Activated CD8-positive, alpha-beta memory T cell treated with anti-CD3 and anti-CD28 coated beads for 1 hour (primary cell): ENCODE measurements at places on chromosomes 2 and 18.

- no peak for DNase-seq
Observed at GRCh38 chr18:55380589-55380988, 207.4 kb downstream of the TCF4 start.

DNA sequence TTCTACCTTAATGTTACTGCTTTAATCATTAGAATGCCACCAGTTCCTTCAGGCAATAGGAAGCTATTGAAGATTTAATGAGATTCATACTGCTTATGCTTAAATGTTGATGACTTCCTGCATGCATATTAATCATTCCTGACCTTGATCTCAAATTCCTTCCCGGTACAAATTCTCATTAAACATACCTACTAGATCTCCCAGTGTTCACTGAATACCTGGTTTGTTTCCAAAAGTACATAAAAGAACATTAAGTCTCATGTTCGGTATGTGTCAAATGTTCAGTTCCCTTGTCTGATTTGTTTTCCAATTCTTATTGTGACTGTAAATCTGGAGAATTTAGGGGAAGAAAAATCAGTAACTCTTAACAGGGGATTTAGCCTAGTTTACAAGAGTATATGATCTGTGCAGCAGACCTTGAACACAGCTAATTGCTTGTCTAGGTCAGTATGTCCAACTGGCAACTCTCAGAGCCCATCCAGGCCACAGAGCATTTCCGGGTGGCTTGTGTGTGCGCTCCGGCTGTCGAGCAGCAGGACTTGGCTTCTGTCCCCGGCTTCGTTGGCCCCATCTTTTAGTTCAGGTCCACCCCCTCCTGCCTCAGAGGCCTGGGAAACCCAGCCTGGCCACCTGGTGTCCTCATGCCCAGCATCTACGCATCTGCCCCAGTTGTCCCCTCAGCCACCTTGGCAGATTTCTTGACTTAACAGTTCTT is 13.1 kb downstream of the METAP1D start:
- DNase-seq: no peak

- no peak for DNase-seq
Observed at GRCh38 chr2:120907822-120908221, 172.2 kb downstream of the GLI2 start.

DNA sequence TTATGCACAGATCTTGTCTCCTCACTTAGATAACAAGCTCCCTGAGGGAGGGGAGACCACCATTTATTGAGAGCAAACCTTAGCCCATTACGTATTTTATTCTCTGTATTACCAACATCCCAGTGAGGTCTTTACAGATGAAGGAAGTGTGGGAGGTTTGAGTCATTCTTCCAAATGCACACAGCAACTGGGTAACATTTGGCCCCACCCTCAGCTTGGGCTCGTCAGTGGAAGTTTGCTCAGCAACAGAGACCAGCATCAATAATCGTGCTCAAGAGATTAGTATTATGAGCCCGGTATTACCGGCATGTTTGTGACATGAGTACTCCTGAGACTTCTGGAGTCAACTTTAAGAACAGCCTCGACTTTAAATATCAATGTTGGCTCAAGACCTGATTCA is 168.6 kb downstream of the ETAA1 start:
- DNase-seq: no peak

- no peak for DNase-seq
Observed at GRCh38 chr2:115572746-115573145, 1130.3 kb downstream of the DPP10 start.

DNA sequence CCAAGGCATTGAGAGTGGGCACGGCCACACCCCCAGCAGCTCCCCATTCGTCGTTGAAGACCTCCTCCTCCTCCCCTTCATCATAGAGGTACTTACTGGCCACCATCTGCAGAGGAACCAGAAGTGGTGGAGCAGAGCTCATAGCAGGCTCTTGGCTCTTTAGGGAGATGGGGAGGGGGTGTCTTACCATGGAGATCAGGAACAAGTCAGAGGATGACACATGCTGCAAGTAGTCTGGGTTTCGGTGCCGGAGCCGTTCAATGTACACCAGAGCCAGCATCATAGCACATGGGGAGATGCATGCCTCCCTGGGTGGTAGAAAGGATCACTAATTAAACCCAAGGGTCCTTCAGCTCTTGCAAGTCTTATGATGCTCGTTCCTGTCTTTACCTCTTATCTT is 1.9 kb downstream of the CNPPD1 start:
- DNase-seq: no peak

- no peak for DNase-seq
Observed at GRCh38 chr2:6359964-6360363, 505.7 kb downstream of the CMPK2 start.

- DNase-seq: no peak
Observed at GRCh38 chr2:45855374-45855773, 203.9 kb downstream of the PRKCE start.
